ENCODE measurements at places on chromosomes 16 and 17.

- no peak for DNase-seq
These were observed 18.2 kb upstream of the NXPH3 start for GRCh38 chr17:49557312-49558024.

GRCh38 chr16:23334457-23334853 lies 32.4 kb downstream of the SCNN1B start:
- no peak for DNase-seq

DNA sequence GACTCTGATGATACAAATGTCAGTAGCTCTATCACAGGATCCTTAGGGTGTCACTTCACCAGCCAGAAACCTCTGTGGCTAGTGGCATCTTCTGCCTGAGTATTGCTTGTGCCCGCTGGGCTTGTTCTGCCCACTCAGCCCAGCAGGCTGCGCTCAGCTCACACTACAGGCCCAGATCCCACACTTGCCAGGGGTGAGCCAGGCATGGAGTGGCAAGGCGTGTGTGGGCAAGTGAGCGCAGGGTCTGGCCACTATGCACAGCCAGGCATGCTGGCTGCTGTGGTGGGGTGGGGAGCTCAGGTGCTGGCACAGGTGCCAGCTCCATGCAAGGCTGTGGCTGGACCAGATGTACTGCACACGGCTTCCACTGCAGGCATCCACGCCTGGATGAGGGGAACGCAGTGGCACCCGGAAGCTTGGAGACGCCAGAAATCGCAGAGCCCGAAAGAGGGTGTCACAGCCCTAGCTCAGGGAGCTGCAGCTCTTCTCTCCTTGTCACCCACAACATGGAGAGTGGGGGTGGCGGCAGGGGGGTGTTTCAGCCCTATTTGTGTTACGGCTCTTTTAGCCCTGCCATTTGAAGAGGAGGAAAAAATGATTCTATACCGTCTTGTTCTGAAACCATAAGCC lies 10.2 kb downstream of the CFAP97D1 start:
- DNase-seq, result no peak

DNA sequence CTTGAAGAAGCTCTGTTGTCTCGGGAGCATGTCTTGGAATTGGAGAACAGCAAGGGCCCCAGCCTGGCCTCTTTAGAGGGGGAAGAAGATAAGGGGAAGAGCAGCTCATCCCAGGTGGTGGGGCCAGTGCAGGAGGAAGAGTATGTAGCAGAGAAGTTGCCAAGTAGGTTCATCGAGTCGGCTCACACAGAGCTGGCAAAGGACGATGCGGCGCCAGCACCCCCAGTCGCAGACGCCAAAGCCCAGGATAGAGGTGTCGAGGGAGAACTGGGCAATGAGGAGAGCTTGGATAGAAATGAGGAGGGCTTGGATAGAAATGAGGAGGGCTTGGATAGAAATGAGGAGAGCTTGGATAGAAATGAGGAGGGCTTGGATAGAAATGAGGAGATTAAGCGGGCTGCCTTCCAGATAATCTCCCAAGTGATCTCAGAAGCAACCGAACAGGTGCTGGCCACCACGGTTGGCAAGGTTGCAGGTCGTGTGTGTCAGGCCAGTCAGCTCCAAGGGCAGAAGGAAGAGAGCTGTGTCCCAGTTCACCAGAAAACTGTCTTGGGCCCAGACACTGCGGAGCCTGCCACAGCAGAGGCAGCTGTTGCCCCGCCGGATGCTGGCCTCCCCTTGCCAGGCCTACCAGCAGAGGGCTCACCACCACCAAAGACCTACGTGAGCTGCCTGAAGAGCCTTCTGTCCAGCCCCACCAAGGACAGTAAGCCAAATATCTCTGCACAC lies 21.2 kb downstream of the AKAP1 start:
- no peak for DNase-seq

- DNase-seq, result peak; percentile 77
These were observed 5.7 kb downstream of the GGA2 start for GRCh38 chr16:23504453-23505179.

- no peak for DNase-seq
These were observed 911 bp upstream of the ITGA2B start for GRCh38 chr17:44390250-44390870.

- no peak for DNase-seq
These were observed 3.4 kb downstream of the PPP1R9B start for GRCh38 chr17:50146927-50147665.

GRCh38 chr17:81030741-81031565 lies 4.0 kb upstream of the BAIAP2 start:
- DNase-seq, result no peak

- DNase-seq, result no peak
These were observed 26.6 kb downstream of the LCMT1 start for GRCh38 chr16:25138130-25138529.

DNA sequence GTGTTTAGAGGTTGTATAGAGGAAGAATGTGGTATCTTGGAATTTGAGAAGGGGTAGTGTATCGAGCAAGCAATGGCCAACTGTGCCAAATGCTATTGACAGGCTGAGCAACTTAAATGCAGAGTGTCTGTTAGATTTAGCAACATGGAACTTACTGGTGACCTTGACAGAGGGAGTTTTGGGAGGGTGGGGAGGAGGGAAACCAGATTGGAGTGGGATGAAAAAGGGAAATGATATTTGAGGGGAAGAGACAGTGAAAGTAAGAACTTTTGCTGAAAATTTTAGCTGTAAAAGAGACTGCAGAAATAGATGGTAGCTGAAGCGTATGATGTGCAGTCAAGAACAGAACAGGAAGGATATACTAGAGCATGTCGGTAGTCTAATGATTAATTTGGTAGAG lies 1.1 kb downstream of the LRRC36 start:
- no peak for DNase-seq

DNA sequence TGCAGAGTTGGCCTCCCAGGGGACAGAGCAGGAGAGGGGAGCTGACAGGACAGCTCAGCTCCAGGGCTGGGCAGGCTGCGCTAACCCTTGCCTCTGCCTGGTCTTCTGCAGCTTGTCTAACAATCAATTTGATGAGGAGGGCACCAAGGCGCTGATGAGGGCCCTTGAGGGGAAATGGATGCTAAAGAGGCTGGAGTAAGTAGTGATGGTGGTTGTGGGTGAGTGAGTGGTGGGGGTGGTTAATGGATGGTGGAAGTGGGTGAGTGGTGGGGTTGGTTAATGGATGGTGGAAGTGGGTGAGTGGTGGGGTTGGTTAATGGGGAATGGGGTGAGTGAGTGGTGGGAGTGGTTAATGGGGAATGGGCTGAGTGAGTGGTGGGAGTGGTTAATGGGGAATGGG lies 22.0 kb upstream of the CPNE2 start:
- DNase-seq, result no peak

DNA sequence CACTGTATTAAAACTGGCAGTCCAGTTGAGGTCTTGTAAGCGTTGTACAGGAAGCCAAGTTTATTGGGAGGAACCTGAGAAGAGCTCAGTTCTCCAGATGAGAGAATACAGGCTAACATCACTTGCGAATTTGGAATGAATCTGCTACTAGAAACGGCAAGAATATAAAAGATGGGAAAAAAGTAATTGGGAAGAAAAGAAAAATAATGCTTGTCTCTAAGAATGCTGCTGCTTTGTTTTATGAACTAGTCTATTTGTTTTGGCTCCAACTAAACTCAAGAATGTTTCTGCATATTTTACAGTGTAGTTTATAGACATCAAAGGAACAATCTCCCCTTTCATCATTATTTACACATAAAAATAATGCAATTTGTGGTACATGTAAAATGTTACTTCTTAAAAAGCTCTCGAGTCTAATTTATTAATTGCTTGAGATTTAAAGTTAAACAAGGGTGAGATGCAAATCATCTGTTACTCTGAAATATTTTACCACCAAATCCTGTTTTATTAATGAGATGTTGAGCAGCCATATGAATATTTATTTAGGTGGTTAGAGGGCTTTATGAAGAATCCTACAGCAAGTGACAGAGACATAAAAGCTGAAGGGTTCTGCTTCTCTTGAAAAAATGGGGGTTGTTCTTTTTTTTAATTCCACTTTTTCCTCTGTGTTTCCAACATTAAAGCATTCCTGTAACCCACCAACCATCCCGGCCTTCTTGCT lies 162.1 kb upstream of the AXIN2 start:
- no peak for DNase-seq

- no peak for DNase-seq
These were observed 727 bp upstream of the USP31 start for GRCh38 chr16:23149993-23150364.

DNA sequence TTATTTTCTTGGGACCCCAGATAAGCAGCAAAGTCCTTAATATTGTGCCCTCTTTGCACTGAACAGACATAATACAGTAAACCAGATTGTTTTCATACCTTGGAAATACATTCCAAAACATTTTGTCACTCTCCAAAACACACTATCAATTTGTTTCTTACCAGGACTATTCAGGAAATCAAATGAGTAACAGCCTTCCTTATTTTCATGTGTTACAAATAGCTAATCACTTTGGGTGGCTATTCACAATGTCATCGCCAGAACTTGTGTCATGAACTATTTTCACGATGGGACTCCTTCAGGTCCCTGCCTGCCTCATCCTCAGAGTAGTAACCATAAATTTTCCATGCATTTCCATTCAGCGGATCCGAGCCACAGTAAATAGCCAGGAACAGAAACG lies 104.5 kb downstream of the MAP2K6 start:
- no peak for DNase-seq

DNA sequence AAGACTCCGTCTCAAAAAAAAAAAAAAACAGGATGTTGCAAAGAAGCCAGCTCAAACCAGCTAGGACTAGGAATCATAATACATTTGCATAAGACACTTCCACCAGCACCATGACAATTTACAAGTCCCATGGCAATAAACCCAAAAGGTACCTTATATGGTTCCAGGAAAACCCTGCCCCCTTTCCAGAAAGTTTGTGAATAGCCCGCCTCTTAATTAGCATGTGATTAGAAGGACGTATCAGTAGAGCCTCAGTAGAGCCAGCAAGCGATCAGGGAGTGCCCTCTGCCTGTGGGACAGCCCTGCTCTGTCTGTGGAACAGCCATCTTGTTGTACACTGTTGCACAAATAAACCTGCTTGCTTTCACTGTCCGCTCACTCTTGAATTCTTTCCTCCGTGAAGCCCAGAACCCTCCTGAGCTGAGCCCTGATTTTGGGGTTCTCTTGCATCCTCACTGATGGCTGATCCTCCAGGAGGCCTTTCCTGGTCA lies 14.0 kb downstream of the NUPR1 start:
- DNase-seq, result no peak

- no peak for DNase-seq
These were observed 541 bp downstream of the GPT2 start for GRCh38 chr16:46884513-46885293.

DNA sequence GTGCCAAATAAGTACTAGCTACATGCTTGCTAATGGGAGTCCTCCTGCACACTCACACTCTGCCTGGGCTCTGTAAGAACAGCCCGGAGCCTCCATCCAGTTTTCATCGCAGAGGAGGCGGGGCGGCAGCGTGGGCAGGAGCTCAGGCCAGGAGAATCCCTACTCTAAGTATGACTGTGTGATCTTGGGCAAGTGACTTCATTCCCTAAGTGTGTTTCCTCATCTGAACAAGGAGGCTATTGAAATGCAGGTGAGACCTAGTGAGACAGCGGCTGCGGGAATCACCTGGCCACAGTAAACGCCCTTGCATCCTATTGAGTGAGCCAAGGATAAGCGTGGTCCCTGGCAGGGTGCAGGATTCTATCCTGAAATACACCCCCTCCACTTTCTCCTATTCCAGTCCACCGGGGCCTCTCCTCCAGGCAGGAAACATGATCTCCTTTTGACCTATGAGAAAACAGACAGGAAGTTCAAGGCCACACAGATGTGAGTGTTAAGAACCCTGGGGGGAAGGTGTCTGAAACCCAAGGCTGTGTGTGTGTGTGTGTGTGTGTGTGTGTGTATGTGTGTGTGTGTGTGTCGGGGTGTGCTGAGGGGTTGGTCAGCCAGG lies 5.2 kb upstream of the RAI1 start:
- DNase-seq, result no peak

DNA sequence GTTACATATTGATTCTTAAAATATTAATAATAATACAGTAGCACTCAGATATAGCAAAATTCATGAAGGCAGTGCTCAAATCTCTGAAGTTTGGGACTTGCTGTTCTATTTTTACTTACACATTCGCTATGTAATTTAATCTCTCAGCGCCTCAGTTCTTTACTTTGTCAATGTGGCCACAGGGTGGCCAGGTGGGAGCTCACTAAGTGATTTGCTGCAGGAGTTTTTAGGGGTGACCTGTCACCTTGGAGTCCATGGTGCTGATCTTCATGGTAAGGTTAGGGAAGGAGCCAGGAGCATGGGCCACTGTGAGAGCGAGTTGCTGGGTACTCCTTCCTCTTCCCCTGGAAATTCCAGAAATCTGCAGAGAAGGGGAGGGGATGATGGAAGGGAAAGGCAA lies 28.1 kb downstream of the VWA3A start:
- DNase-seq, result no peak

DNA sequence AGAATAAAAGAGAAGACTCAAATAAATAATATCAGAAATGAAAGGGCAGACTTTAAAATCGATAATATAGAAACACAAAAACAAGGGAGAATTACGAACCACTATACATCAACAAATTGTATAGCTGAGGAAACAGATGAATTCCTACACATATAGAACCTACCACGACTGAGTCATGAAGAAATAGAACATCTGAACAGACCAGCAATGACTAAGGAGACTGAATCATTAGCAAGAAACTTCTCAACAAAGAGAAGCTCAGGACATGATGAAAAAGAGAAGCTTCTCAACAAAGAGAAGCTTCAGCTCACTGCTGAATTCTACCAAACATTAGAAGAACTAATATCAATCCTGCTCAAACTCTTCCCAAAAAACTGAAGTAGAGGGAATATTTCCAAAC lies 255.9 kb downstream of the CEP112 start:
- DNase-seq, result no peak

DNA sequence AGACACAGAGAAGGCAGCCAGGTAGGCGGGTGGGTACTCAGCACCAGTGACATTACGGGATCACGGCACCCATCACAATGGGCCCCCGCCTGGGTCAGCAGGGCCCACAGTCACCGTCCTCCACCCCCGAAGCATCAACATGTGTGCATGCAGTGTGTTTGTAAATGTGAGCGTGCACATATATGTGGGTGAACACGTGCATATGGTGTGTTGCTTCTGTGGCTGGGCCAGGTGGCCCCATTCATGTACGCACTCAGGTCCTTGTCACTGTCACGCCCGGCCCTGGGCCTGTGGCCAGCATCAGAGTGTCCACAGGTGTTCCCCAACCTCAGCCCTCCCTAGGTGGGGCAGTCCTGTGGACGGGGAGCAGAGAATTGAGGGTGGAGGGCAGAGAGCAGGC lies 37.1 kb downstream of the TNFRSF13B start:
- no peak for DNase-seq

DNA sequence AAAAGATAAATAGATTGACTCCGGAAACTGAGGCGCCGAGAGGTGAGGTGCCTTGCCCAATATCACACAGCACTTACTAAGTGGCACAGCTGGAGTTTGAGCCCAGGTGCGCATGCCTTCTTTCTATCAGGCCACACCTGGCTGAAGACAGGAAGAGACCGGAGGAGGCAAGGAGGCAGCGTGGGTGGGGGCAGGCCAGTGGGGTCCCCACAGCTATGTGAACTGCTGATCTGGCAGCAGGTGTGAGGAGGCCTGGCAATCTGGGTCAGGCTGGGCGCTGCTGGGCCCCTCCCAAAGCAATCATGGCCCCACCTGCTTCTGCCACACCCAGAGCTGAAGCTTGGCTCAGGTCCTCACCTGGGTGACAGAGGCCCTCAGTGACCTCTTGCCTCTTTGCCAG lies 1.9 kb upstream of the GDPD3 start:
- DNase-seq, result no peak

GRCh38 chr17:33318241-33318640 lies 25.1 kb upstream of the ASIC2 start:
- DNase-seq, result no peak

All from stimulated activated CD8-positive, alpha-beta memory T cell treated with anti-CD3 and anti-CD28 coated beads, Interleukin-15, amount 100 ng/mL, for 48 hours (primary cell).